ENCODE measurements at places on chromosomes 7 and 10.

GRCh38 chr7:94396596-94396995 lies 1.9 kb downstream of the COL1A2 start:
- H3K27ac ChIP-seq, result no peak overlapping the region
- H3K27me3 ChIP-seq, result no peaks in the 10 kb centered on the region
- H3K4me1 ChIP-seq, result peaks cover 5% of the 10 kb centered on the region
- no peak overlapping the region for H3K4me3 ChIP-seq
- no peak for DNase-seq
- H3K36me3 ChIP-seq, result no peaks in the 10 kb centered on the region

DNA sequence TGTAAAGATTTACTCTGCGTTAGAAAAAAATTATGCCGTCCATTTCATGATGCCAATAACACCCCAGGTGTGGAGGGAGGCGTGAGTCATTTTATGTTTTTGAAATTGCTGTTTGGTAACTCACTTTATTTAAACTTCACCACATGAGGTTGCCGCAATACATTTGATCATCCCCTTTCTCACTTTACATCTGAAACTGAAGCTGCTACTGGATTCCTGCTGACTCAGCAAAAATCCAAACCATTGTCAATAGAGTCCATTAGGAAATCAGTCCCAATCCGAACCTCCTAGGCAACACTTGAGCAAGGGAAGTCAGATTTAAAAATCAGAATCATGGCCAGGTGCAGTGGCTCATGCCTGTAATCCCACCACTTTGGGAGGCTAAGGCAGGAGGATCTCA lies 136.6 kb upstream of the SVIL start:
- no peak overlapping the region for H3K4me3 ChIP-seq
- H3K36me3 ChIP-seq, result no peaks in the 10 kb centered on the region
- H3K27ac ChIP-seq, result no peak overlapping the region
- H3K27me3 ChIP-seq, result no peaks in the 10 kb centered on the region
- no peak for DNase-seq
- H3K4me1 ChIP-seq, result no peaks in the 10 kb centered on the region

DNA sequence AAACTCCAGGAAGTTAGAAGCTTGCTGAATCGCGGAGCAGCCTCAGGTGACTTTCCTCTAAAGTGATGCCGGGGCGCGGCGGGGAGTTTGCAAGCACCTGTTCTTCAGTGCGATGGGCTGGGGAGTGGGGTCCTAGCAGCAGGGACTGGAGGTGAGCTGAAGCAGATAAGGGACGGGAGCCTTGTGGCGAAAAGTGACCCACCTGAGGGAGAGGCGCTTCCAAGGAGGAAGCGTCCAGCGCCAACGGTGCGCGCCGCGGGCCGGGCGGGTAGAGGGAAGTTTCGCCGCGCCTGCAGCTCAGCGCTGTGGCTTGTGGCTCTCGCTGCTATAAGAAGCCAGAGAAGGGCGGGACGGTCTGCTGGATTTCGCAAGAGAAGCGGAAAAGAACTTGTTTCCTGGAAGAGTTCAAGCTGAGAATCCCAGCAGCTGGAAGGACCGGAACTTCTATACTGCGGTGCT lies at the start of gene STEAP4:
Gene STEAP4, minus strand, starts transcription at position 305 of the 459 bp plus-strand sequence. CDS start 22,625 bp downstream, outside the sequence.
- H3K36me3 ChIP-seq, result no peaks in the 10 kb centered on the region
- DNase-seq, result peak; percentile 65
- H3K4me1 ChIP-seq, result peaks cover 13% of the 10 kb centered on the region
- H3K4me3 ChIP-seq, result no peak within 1 kb of the TSS
- H3K27me3 ChIP-seq, result no peaks in the 10 kb centered on the region
- H3K27ac ChIP-seq, result peak within 1 kb of the TSS; percentile 31

DNA sequence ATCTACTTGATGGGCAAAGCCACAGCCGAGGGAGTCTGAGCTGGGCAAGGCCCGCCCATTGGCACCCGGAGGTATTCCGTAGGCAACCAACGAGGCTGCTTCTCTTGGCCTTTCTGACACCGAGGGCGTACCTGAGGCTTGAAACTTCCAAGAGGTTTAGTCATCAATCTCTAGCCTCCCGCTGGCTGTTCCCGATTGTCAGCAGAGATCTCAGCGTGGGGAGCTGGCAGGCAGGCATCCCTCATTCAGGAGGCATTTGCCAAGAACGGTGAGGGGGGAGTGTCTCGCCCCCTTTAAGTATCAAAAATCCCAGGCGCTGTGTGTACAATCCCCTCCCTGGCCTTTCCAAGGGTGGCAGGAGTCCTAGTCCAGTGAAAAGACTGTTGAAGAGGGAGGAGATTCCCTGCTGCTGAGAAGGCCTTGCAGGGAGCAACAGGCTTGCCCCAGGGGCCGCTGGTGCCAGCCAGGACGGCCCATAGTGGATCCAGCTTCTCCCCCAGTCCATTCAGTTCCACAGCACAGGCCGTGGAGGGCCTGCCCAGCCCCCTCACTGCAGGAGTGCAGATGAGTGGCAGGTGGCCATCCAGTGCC lies 39.7 kb downstream of the OAT start:
- no peaks in the 10 kb centered on the region for H3K4me1 ChIP-seq
- H3K36me3 ChIP-seq, result no peaks in the 10 kb centered on the region
- DNase-seq, result no peak
- H3K4me3 ChIP-seq, result no peak overlapping the region
- no peaks in the 10 kb centered on the region for H3K27me3 ChIP-seq

DNA sequence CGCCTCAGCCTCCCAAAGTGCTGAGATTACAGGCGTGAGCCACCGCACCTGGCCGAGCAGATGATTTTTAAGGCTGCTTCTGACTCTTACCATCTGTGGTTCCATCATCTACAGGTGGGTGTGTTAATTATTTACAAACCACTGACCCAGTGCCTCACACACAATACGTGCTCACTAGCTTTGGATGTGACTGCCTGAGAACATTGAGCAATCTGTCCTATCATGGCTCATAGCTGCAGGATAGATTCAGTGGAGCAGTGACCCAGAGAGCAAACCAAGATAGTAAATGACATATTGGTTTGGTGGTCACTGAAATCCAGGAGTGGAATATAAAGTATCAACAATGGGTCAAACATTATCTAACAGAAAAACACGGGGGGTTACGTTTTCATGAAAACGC lies 24.1 kb downstream of the GPAM start:
- H3K4me1 ChIP-seq, result no peaks in the 10 kb centered on the region
- no peaks in the 10 kb centered on the region for H3K27me3 ChIP-seq
- H3K27ac ChIP-seq, result no peak overlapping the region
- H3K36me3 ChIP-seq, result peaks cover 61% of the 10 kb centered on the region

DNA sequence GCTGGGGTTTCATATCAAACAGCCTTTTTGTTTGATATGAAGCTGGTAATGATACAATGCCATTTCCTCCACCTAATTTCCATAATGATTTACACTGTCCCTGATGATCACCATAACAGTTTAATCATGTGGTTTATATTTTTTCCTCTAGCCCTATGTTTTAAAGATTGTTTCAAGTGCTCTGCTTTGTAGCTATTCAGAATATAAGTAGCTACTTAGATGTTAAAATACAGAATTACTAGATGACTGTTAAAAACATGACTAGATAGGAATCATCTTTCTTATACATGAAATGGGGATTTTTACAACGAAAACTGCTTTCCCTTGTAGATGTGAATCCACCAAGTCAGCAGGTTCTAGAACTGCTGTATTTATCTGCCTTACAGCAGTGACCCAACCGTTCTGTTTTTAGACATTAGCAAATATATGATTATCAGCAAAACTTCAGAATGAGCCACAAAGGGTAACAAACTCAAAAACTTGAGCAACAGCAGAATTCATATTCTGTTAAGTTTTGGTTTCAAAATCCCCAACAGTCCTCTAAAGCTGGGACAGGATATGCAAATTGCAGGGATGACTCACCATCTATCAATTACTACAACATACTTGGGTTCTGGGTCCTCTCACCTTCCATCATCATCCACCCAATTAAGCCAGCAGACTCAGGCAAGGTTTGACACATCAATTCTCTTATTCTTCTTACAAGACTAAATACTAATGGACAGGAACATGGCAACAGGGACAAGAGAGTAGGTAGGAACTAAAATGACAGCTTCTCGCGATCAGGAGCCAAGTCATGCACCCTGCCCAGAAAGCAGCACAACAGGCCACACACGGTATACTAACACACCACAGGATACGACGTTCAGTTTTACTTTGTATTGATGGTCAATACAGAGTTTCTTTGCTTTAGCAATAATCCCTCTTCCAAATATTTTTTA lies 83.9 kb downstream of the PIP4K2A start:
- peaks cover 2% of the 10 kb centered on the region for H3K4me1 ChIP-seq
- H3K36me3 ChIP-seq, result no peaks in the 10 kb centered on the region
- no peak for DNase-seq
- H3K27me3 ChIP-seq, result no peaks in the 10 kb centered on the region

- no peaks in the 10 kb centered on the region for H3K36me3 ChIP-seq
- no peak for DNase-seq
- H3K27ac ChIP-seq, result no peak overlapping the region
- no peak overlapping the region for H3K4me3 ChIP-seq
- H3K4me1 ChIP-seq, result no peaks in the 10 kb centered on the region
These were observed 132.3 kb upstream of the POT1 start for GRCh38 chr7:125061776-125062397.

DNA sequence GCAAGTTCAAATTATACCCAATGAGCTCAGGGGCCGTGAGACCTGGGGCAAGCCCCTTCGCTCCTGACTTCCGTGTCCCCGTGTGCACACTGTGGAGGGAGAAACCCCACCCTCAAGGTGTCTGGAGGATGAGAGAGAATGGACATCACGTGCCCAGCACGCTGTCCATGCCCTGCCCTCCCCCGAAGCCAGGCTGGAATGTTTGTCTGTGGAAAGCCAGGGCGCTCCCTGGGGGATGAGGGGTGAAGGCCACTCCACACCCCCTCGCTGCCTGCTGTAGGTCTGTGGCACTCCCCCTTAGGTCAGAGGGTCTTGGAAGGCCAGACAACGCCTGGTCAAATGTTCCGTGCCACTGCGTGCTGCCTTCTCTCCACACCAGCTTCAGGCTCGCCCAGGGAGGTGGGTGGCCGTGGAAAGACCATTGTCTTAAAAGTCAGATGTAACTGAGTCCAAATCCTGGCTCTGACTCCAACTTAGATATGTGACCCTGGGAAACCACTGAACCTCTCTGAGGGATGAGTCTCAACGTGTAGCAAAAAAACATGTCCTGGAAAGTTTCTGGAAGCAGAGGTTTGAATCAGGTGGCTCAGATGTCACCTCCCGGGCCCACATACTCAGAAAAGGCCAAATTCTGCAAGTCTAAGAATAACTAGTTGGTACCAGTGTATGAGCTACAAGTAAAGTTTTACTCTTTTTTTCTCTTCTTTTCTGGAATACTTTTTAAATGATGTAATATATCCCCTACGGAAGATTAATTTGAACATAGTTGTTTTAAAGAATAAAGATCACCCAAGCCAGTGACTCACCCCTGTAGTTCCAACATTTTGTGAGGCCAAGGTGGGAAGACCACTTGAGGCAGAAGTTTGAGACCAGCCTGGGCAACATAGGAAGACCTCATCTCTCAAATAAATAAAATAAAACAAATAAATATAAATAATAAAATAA lies 24.9 kb downstream of the RCC1L start:
- no peak overlapping the region for H3K27ac ChIP-seq
- H3K36me3 ChIP-seq, result peaks cover 17% of the 10 kb centered on the region
- no peak for DNase-seq
- H3K4me3 ChIP-seq, result no peak overlapping the region
- peaks cover 3% of the 10 kb centered on the region for H3K4me1 ChIP-seq

GRCh38 chr10:49290131-49290530 lies 8.8 kb upstream of the C10orf71 start:
- H3K4me3 ChIP-seq, result no peak overlapping the region
- no peaks in the 10 kb centered on the region for H3K27me3 ChIP-seq
- no peaks in the 10 kb centered on the region for H3K4me1 ChIP-seq
- H3K27ac ChIP-seq, result no peak overlapping the region
- H3K36me3 ChIP-seq, result no peaks in the 10 kb centered on the region
- DNase-seq, result no peak

DNA sequence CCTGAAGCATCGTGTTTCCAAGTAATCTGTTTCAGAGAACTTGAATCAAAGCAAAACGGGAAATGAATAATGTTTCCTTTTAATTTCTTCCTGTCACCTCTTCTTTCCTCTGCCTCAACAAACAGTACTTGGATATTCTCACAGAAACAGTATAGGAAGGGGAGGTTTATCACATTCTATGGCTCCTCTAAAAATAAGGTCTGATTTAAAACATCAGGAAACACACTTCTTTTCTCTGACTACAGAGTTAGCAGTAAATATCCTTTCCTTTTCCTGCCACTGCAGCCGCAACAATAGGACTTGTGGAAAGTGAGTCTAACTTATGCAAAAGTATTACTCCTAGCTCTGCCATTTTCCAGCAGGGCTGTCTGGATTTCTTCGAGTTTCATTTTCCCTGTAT lies 62.3 kb downstream of the CH25H start:
- H3K4me1 ChIP-seq, result no peaks in the 10 kb centered on the region
- no peaks in the 10 kb centered on the region for H3K36me3 ChIP-seq
- H3K27me3 ChIP-seq, result no peaks in the 10 kb centered on the region
- no peak for DNase-seq
- no peak overlapping the region for H3K27ac ChIP-seq

DNA sequence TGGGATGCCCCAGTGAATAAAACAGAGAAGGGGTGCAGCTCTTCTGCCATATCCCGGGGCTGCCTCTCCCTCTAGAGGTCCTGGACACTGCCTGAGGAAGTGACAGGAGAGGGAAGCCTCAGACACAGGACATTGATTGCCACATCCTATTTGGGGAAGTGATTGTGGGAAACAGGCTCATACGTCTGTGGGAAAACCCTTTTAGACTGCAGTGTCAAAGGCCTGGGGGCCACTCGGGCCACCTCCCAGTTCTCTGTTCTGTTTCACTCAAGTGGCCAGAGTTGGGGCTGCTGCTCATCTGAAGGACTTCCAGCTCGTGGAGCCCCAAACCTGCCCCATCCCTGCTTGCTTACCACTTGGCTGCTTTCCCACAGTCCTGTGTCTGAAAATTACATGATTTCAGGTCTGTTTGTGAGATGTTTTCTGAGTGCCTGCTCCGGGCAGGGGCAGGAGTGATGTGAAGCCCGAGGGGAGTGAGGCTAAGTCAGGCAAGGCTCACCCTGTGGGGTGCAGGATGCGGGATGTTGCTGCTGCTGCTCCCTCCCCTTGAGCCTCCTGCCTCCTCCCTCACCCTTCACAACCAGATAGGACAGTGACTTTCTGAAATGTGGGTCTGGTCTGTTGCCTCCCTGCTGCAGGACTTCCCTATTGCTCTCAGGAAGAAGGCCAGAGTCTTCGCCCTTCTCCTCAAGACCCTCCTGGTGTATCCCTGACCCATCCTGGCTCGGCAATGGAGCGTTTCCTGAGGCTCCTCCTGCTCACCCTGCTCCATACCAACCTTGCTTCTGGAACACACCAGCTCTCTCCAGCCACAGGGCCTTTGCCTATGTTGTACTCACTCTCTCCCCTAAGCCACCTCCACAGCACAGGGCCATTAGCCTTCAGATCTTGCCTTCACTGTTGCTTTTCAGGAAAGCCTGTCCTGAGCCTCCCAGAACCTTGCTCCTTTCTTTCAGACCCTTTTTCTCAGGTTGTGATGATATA lies 58.4 kb downstream of the NEURL1 start:
- DNase-seq, result no peak
- no peak overlapping the region for H3K27ac ChIP-seq
- H3K4me3 ChIP-seq, result no peak overlapping the region
- H3K36me3 ChIP-seq, result no peaks in the 10 kb centered on the region
- H3K27me3 ChIP-seq, result no peaks in the 10 kb centered on the region
- peaks cover 10% of the 10 kb centered on the region for H3K4me1 ChIP-seq

All from thyroid gland (tissue), 4 donors.